ENCODE measurements at places on chromosomes 11 and 22.
A peak's percentile ranks its signal among the peaks of the same experiment; 100 is the strongest.

DNA sequence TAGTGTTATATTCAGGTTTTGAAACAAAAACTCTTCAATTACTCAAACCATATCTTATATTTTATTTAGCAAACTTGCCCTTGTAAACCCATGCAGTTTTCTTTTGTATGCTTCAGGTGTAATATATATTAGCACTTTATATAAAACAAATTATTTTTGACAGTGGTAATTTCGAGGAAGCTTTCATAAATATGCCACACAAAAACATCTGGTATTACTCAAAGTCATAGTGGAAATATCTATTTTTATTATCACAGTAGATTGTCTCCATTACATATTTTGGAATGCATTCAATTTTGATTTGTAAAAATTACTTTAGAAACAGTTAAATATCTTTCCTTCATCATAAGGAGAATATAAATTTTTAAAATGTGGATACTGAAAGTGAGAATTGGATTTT lies 89.1 kb upstream of the FIBIN start:
- no peak for DNase-seq

- DNase-seq = no peak
These were observed 438.1 kb downstream of the NTM start for GRCh38 chr11:131808470-131808869.

- DNase-seq = no peak
These were observed 5.6 kb upstream of the SEC14L4 start for GRCh38 chr22:30511109-30511508.

GRCh38 chr11:126816645-126817044 lies 183.9 kb downstream of the KIRREL3 start:
- DNase-seq = peak; percentile 65

- no peak for DNase-seq
These were observed 19.5 kb downstream of the ARFGAP3 start for GRCh38 chr22:42837556-42837955.

- DNase-seq = no peak
These were observed 41.6 kb upstream of the GLYAT start for GRCh38 chr11:58773337-58773736.
